T47D (cell line): ENCODE measurements at places on chromosomes 5 and 9.
A peak's percentile ranks its signal among the peaks of the same experiment; 100 is the strongest.

DNA sequence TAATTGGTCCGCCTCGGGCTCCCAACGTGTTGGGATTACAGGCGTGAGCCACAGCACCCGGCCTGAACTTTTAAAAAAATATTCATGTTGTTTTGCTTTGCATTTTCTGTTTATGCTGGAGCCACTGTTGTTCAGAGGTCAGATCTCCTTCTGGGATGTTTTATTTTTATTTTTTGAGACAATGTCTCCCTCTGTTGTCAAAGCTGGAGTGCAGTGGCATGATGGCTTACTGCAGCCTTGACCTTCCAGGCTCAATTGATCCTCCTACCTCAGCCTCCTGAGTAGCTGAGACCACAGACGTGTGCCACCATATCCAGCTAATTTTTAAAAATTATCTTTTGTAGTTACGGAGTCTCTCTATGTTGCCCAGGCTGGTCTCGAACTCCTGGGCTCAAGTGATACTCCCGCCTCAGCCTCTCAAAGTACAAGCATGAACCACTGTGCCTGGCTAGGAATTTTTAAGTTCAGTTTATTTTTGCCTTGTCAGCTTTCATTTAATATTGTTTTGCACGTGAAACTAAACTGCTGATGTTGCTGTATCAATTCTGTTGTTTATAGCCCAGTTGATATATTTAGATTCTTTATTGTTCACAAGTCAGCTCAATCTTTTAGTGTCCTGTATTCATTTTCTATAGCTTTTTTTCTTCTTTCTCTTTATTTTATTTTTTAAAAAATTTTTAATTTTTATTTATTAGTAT lies 13.7 kb downstream of the TMEFF1 start:
- DNase-seq: no peak

GRCh38 chr9:106930477-106930876 lies 67.5 kb downstream of the ZNF462 start:
- DNase-seq: no peak

GRCh38 chr9:126781186-126782052 lies 23.4 kb upstream of the ZBTB43 start:
- DNase-seq: peak; percentile 90

DNA sequence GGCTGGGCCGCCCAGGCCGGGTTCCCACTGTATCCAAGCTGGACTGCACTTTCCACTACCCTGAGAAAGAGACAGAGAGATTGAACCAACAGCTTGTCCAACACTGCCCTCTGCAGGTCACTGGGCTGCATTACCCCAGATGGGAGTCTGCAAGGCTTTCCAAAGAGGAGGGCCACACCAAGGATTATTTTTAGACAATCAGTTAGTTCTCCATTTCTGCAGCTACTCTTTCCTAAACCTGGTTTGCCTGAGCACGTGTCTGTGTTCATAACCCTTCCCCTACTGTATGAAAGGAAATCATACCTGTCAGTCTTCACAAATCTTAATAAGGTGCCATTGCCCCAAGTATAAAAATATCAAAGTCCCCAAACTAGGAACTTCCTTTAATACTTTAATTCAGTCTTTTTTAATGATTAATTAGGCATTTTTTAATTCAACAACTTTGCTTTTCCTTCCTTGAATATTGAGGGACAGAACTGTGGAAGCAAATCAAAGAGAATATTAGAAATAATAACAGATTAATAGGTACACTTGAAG lies 13.4 kb upstream of the FGF1 start:
- peak; percentile 69 for DNase-seq

DNA sequence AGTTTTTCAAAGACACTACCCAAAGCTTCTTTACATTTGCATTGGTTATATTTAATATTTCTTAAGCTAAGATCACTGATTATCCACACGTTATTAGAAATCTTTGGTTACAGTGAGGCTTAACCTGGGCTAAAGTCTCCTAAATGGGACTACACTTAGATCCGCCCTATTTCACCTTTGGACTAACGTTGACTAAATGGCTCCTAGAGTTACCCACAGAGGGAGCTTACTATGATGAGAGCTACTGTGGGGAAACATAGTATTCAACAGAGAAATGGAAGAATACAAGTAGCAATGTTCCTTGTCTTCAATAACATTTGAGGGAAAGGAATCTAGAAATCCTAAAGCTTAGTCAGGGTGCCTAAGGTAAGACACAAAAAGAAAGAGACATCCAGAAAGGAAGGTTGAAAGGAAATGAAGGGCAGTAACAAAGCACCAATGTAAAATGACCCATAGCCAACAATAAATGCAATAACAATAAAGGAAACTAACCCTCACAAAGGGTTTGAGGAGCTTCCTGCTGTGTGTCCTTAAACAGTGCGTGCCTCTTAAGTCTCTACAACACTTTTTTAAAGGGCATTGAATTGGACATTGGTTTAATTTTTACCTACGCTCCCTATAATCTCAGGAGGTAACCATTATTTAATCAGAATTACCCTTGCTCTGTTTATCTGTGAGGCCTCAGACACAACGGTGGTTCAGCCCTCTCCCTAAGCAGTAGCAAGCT lies 217.1 kb downstream of the PJA2 start:
- DNase-seq: no peak

DNA sequence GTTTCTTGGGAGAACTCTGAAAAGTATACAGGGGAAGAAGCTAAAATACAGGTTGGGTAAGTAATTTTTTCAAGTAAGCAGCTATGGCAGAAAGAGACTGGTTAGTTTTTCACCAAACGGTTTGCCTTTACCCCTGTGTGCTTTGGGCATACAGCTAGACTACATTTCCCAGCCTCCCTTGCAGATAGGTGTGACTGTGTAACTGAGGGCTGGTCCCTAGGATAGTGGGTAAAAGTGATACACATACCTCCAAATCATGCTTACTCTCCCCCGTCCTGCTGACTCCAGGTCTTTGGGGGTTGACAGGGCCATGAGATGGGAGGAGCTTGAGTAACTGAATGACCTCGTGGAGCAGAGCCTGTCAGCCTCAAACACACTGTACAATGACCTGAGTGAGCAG lies 208.6 kb upstream of the GDNF start:
- no peak for DNase-seq

- DNase-seq: peak; percentile 86
Observed at GRCh38 chr9:89593727-89594427, 10.9 kb upstream of the GADD45G start.

- no peak for DNase-seq
Observed at GRCh38 chr5:149049371-149049781, 13.5 kb downstream of the SH3TC2 start.

DNA sequence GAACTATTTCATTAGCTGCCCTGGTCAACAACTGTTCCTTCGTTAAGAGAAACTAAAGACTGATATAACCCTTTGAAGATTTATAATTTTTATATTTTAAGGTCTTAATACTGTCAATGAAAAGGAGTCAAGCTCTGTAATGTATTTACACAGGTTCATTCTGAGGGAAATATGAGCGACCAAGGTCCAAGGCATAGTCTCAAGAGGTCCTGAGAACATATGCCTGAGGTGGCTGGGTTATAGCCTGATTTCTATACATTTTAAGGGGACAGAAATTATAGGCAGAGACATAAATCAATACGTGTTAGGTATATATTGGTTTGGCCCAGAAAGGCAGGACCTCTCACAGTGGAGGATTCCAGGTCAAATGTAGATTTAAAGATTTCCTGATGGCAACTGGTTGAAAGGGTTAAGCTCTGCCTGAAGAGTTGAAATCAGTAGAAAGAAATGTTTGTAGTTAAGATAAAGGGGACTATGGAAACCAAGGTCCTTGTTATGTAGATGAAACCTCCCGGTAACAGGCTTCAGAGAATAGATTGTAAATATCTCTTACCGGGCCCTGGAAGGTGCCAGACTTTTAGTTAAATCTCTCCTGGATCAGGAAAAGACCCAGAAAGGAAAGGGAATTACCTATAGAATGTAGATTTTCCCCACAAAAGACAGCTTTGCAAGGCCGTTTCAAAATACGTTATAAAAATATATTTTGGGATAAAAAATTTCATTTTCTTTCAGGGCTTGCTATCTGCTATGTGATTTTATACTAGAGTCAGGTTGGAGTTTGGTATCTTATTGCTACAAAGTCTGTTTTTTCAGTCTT lies 107.3 kb upstream of the PRLR start:
- DNase-seq: no peak

DNA sequence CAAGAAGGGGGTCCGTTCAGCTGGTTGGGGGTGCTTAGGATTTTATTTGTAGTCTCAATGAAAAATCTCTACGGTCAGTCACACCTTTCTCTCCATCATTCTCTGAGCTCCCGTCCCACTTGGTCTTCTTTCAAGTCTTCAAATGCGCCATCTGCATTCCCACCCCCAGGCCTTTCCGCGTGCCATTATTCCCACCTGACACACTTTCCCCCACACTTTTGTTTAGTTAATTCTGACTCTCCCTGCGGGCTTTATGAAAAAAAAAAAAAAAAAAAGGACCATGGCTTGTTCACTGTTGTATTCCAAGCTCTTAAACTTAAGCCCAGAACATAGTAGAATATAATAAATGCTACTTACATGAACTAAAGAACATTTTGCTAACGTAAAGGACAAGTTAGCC lies 11.7 kb upstream of the OR5C1 start:
- no peak for DNase-seq

- DNase-seq: no peak
Observed at GRCh38 chr5:174300118-174300940, 254.8 kb downstream of the NSG2 start.

GRCh38 chr9:90095682-90096081 lies 490.9 kb downstream of the GADD45G start:
- DNase-seq: no peak

DNA sequence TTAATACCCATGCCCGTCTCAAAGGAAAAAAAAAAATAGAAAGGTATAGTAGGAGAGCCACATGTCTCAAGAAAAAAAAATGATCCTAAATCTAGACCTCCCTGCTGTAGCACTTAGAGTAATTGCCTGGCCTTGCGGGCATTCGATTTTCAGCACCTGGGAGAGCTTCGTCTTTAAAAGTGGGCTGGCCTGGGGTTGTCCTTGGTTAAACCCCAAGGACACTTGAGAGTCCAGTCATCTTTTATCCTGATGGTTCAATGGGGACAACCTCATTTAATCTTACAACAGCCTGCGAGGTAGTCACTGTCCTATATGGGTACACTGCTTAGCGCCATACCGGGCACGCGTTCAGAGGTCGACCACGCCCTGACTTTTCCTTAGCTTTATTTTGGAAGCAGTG lies 60.1 kb downstream of the MAT2B start:
- DNase-seq: no peak

- DNase-seq: no peak
Observed at GRCh38 chr9:94900222-94901018, 173.9 kb downstream of the AOPEP start.

- peak; percentile 23 for DNase-seq
Observed at GRCh38 chr5:127867022-127867783, 164.0 kb downstream of the CCDC192 start.

- DNase-seq: no peak
Observed at GRCh38 chr5:43636076-43636475, 33.1 kb downstream of the NNT start.
